ENCODE measurements at places on chromosomes 2 and 18. TPM values are rescaled to one million over a fixed set of nuclear protein-coding genes. Genes with fewer than 3 reads are reported as not detected.

Gene EML6
- 0.79 TPM for polyA plus RNA-seq

Gene UGT1A7
- polyA plus RNA-seq, result not detected

Gene EVX2
- polyA plus RNA-seq, result not detected

Gene TNFRSF11A
- polyA plus RNA-seq, result 0.67 TPM

Gene MFSD2B
- polyA plus RNA-seq, result 0.46 TPM

Gene CPS1
- polyA plus RNA-seq, result not detected

Gene CD207
- 0.05 TPM for polyA plus RNA-seq

Gene FBXO15
- not detected for polyA plus RNA-seq

Gene SPR
- polyA plus RNA-seq, result 7.6 TPM

Gene DES
- polyA plus RNA-seq, result 2.4 TPM

Gene CTLA4
- polyA plus RNA-seq, result not detected
